Head of caudate nucleus (tissue), 42 donors: ENCODE measurements at places on chromosomes 11 and 22.

GRCh38 chr11:107263844-107264563 lies 193.6 kb downstream of the CWF19L2 start:
- no peak for DNase-seq

- DNase-seq = no peak
Measured at GRCh38 chr22:25930083-25930482, 188.1 kb downstream of the MYO18B start.

DNA sequence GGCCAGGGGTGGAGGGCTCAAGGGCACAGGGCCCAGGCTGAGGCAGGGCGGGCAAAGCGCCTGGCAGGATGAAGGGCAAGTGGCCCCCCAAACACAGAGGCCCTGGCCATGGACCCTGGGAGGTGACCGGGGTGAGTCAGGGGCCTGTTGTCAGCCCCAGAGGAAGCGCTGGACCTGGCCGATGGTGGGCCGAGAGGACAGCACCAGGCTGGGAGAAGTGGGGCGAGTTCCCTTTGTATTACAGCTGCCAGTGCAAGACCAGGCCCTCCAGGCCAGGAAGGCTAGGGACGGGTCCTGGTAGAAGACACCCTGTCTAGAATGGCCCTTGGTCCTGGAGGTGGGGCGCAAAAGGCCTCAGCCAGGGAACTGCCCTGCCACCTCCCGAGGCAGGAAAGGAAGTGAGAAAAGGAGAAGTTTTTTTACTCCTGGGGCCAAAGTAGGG lies 12.8 kb downstream of the CXCR5 start:
- DNase-seq = no peak

DNA sequence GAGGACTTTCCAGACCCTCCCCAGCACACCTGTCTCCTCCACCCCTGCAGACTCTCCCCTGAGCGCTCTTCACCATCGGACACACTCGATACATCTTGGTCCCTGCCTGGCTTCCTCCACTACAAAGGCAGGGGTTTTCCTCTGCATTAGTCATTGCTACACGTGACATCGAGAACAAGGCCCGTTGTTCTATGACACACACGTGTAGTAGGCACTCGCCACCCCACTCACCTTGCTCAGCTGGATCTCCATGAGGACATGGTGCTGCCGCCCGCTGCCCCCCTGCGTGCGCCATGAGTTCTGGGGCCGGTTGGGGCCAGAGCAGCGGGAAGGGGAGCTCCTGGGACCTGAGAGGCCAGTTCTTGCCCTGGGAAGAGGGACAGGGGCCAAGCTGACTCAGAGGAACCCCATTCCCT lies 16.7 kb downstream of the ATG2A start:
- DNase-seq = no peak

GRCh38 chr11:63501236-63501635 lies 4.6 kb upstream of the LGALS12 start:
- DNase-seq = no peak

- DNase-seq = no peak
Measured at GRCh38 chr11:111945198-111945597, 8.1 kb downstream of the DIXDC1 start.

- DNase-seq = no peak
Measured at GRCh38 chr11:107844041-107844440, 14.5 kb downstream of the SLC35F2 start.

DNA sequence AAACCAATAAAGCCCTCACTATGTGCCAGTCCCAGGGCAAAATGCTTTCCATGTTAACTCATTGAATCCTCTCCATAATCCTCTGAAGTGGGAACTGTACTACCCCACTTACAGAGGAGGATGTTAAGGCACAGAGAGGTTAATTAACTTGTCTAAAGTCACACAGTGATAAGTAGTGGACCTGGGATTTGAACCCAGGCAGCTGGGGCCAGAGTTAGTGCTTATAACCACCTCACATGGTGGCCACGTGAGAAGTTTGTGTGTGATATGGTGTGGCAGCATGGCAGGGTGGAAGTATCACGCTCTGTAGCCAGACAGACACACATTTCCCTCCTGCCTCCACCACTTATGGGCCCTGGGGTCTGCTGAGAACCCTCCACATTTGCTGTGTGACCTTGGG lies 16.5 kb downstream of the PARVG start:
- DNase-seq = no peak

DNA sequence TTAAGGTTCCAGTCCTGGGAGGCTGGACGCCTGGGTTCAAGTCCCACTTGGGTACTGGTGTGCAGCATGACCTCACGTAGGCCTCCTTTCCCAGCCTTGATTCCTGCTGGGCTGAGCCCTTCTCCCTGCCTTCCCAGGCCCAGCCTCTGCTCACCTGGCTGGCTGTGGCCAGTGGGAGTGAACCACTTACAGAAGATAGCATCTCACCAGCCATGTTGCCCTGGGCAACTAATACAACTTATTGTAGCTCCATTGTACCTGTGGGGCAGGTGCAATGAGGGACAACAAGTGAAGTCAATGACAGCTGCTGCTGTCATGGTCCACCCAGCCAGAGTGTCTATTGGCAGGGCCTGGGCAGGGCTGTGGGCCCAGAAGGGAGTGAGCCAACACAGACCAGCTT lies 48.4 kb upstream of the MPEG1 start:
- no peak for DNase-seq

DNA sequence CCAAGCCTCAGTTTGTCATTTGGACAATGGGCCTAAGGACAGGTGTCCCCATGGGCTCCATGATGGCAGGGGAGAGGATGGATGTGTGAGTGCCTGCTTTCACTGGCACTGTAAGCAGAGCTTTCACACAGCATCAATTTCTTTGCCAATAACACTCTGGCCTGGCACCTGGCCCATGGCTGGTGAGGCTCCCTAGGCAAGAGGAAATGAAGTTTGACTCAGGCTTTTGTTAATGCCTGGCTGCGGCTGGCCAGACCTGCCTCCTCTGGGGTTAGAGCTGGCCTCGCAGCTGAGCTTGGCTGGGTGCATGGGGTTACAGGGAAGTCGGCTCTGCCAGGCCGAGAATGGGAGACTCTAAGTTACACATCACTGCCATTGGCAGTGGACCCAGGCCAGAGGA lies 30.0 kb upstream of the SEZ6L start:
- peak; percentile 55 for DNase-seq

DNA sequence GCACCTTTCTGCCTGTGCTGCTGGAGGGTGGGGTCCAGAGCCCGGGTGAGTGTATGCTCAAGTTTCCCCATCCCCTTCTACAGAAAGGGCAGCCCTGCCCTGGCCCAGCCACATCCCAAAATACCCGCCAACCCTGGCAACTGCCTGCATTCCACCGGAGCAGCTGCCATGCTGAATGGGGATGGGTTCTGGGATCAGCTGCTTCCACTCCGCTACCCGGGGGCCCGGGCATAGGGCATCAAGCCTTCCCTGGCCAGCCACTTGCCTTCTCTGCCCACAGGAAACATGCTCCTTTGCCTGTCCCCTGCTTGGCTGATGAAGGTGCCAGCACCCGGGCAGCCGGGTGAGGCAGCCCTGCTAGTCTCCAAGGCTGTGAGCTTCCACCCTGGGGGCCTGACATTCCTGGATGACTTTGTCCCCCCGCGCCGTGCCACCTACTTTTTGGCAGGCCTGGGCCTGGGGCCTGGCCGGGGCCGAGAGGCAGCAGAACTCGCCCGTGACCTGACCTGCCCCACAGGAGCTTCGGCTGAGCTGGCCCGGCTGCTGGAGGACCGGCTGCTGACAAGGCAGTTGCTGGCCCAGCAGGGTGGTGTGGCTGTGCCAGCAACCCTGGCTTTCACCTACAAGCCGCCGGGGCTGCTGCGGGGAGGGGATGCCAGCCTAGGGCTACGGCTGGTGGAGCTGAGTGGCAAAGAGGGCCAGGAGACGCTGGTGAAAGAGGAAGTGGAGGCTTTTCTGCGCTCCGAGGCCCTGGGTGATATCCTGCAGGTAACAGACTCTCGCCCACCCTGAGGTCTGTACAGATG lies 3.2 kb downstream of the CARNS1 start:
- no peak for DNase-seq

GRCh38 chr22:33923660-33924246 lies 3.5 kb upstream of the LARGE1 start:
- DNase-seq = peak; percentile 75

GRCh38 chr22:37113757-37114156 lies 4.2 kb upstream of the TMPRSS6 start:
- no peak for DNase-seq

GRCh38 chr11:859394-860131 lies 16.9 kb downstream of the TSPAN4 start:
- peak; percentile 62 for DNase-seq

DNA sequence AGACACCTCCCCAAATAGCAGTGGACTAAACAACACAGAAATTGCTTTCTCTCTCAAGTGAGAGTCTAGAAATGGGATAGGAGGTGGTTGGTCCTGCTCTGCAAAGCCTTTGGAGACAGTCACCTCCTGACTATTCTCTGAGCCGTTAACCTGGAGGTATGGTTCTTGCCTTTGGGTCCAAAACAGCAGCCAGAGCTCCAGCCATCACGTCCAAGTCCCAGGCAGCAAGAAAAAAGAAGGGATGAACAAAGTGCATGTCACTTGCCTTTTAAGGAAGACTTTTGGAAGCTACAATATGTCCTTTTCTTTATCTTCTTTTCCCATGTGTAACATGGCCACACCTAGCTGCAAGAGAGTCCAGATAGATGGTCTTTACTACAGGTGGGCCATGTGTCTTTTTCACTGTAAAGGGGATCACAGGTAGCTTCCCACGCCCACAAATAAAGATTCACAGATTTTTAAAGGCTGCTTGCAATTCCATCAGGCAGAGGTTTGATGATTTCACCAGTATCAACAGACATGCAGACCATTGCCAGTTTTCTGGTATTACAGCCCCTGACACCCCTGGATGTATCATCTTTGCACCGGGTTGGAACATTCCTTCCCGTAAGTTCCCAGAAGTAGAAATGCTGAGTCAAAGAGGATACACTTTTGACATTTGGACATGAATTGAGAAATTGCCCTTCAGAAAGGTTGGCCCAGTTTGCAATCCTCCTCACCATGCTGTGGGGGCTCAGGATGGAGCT lies 66.0 kb downstream of the MYEOV start:
- no peak for DNase-seq

DNA sequence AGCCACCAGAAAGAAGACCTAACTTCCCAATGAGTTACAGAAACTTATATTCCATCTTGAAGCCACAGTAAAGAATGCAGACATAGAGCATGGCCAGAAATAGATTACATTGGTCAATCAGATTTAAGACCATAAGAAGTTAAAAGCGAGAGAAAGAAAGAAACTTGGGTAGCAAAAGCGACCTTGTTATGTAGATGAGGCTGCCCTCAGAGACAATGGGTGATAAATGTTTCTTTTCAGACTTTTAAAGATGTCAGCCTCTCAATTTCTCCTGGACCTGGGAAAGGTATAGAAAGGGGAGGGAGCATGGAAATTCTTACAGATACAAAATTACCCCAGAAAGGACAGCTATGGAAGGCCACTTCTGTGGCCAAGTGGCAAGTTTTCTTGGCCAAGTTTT lies 732.6 kb upstream of the LUZP2 start:
- no peak for DNase-seq

GRCh38 chr11:58121096-58121495 lies 4.2 kb downstream of the OR9I1 start:
- no peak for DNase-seq

GRCh38 chr11:45885274-45885920 lies at the start of gene MAPK8IP1:
TSS of gene MAPK8IP1 (plus strand) at chr11:45885651. CDS start at chr11:45885821, 170 bp downstream.
- DNase-seq = peak; percentile 56

- no peak for DNase-seq
Measured at GRCh38 chr22:23675502-23676415, 15.1 kb upstream of the RGL4 start.

- DNase-seq = no peak
Measured at GRCh38 chr22:39995393-39996252, 869 bp downstream of the FAM83F start.

DNA sequence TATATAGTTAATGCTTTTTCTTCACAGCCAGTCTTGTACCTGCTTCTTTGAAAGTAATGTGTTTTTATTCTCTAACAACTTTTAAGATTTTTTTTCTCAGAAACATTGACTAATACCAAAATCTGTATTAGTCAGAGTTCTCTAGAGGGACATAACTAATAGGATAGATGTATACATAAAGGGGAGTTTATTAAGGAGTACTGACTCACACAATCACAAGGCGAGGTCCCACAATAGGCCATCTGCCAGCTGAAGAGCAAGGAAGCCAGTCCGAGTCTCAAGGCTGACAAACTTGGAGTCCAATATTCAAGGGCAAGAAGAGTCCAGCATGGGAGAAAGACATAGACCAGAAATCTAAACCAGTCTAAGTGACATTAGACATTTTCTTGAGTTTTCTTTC lies 140.0 kb downstream of the RAB38 start:
- no peak for DNase-seq

DNA sequence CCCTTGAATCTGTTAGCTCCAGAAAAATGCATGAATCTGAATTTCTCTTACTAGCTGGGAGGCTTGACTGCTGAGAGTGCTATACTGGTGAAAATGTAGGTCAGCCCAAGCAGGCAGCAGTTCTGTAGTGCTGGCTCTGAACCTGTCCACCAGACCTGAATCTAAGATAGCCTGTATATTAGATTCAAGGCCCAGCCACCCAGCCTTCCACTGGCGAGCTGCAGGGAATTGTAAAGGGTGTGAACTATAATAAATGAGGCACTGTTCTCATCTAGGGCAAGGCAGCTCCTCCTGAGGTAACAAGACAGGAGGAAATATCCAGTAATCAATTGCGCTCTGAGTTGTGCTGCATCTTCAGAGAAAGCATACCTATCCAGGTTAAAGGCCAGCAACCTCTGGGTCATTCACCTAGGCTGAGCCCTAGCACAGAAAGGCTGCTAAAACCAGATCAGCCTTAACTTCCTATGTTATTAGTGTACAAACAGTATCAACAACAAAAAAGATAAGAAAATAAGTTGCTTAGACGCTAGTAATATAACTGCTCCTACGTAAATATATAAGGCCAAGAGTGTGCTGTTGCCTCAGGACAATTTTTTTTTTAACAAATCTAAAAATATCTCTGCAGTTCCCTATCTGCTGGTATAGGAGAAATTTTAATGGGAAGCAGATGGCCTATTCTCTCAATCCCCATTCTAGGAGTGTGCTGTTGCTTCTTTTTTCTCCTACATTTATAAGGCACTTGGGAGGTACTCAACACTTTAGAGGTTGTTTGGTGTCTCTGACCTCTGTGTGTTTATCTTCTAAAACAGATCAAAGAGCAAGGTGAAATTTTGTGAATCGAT lies 63.0 kb downstream of the RELT start:
- DNase-seq = no peak

GRCh38 chr11:10524471-10524870 lies 16.5 kb downstream of the RNF141 start:
- DNase-seq = no peak

- no peak for DNase-seq
Measured at GRCh38 chr11:86702220-86702983, 30.0 kb upstream of the ME3 start.

DNA sequence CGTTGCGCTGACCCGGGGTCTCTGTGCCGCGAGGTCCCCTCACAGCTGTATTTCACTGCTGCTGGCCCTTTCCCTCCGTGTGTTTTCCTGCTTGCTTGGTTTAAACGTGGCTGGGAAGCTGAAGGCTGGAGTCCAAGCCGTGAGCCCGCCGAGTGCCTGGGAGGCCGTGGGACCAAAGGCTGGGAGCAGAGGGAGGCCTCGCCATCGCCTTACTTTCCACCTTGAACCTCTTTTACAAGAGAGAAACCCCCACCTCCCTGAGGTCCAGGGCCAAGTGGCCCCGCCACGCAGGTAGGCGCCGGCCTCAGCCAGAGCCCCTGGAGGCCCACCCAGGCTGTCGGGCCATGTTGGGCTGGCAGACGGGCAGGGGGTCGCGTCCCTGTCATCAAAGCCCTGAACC lies 411.6 kb downstream of the TBC1D22A start:
- no peak for DNase-seq

- no peak for DNase-seq
Measured at GRCh38 chr22:23146478-23147205, 1.4 kb downstream of the RAB36 start.

- no peak for DNase-seq
Measured at GRCh38 chr11:2744166-2744565, 44.4 kb upstream of the KCNQ1OT1 start.

GRCh38 chr11:48083421-48083820 lies 103.1 kb downstream of the PTPRJ start:
- no peak for DNase-seq
